LHCN-M2 (cell line): ENCODE measurements at places on chromosomes 13 and 19. TPM values are rescaled to one million over a fixed set of nuclear protein-coding genes. Genes with fewer than 3 reads are reported as not detected.

DNA sequence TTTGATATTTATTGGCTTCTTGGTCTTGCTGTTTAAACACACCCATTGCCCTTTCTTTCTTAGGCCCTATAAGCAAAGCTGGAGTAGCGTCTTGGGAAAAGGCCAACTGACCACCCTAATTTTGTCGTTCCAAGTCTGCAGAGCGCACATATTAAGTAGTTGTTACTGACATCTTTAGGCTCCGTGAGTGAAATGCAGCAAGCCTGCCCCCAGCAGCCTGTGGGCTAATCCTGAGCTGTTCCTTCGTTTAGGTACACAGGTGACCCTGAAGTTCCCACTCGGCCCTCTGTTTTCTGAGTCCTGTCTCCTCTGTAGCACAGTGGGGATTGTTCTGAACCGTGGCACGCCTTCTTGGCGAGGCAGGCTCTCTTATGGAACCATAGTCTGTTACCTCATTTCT, 170.5 kb downstream of the STK24 start:
- DNase-seq, result no peak

- no peak for DNase-seq
Observed at GRCh38 chr13:113669755-113670341, 2.8 kb downstream of the GRK1 start.

- no peak for DNase-seq
Observed at GRCh38 chr19:33519416-33519815, 2.2 kb downstream of the PEPD start.

- no peak for DNase-seq
Observed at GRCh38 chr19:37817180-37817981, 38.0 kb upstream of the ZNF573 start.

GRCh38 chr19:17504030-17504429, 7.4 kb upstream of the PGLS start:
- no peak for DNase-seq

The VRK3 gene
- 12.9 and 20.5 TPM in 2 replicates for total RNA-seq
